WTC11 (cell line): ENCODE measurements at places on chromosomes 4 and X. TPM values are rescaled to one million over a fixed set of nuclear protein-coding genes. Genes with fewer than 3 reads are reported as not detected.

DNA sequence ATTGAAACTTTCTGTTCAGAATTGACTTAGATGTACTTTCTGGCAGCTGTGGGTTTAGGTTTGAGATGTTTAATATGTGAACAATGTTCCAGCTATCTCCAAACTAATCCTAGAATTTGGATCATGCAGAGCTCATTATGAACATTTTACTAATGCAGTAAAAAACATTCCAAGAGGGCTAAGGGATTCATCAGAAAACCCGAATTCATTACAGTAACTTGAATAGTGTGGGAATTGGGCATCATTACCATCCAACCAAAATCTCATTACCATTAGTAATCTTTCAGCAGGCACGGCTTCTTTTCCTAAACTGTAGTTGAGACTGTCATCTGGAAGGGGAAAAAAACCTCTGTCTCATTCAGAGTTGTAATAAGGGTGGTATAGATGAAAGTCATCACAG, 91.0 kb downstream of the LIMCH1 start:
- H3K27me3 ChIP-seq = no peaks in the 10 kb centered on the region; the same call in 1 of the 2 replicates
- no peak for DNase-seq
- H3K36me3 ChIP-seq = no peaks in the 10 kb centered on the region
- no peak overlapping the region for H3K27ac ChIP-seq
- peaks cover 14% of the 10 kb centered on the region for H3K4me1 ChIP-seq

DNA sequence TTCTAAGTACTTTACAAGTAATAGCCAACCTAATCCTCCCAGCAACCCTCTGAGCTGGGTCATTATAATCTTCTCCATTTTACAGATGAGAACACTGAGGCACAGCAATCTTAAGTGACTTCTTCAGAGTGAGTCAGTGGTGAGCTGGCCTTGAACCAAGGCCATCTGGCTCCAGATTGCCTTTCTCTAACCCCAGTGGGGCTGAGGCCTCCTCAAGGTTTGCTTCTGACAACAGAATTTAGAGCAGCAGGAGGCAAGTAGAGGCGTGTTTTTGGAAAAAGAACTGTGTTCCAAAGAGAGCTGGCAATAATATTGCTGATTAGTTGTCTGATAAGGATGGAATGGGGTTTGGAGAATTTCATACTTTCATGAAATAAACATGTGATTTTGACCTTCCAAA, 41.2 kb downstream of the PIR start:
- H3K36me3 ChIP-seq = 0 out of 2 replicates have a peak, but pooled peaks cover 2% of the 10 kb centered on the region
- DNase-seq = no peak
- no peak overlapping the region for H3K4me3 ChIP-seq
- no peaks in the 10 kb centered on the region for H3K4me1 ChIP-seq

GRCh38 chr4:107380190-107380589, 339.8 kb downstream of the PAPSS1 start:
- no peak overlapping the region for H3K4me3 ChIP-seq
- H3K27ac ChIP-seq = no peak overlapping the region; the same call in 1 of the 2 replicates
- H3K36me3 ChIP-seq = peaks cover 4% of the 10 kb centered on the region; the same call in 1 of the 2 replicates

ZNF330 gene
- total RNA-seq = 37.5 to 48.0 TPM (median 43.9 TPM) in 3 replicates

ABCG2 gene
- total RNA-seq = 2.1 to 3.8 TPM (median 3.4 TPM) in 3 replicates
